ENCODE measurements at places on chromosomes 6 and 20. TPM values are rescaled to one million over a fixed set of nuclear protein-coding genes. Genes with fewer than 3 reads are reported as not detected.

Gene CLDN20
- total RNA-seq, result not detected

Gene PPP1R3G
- 0.49 TPM for total RNA-seq

Gene CYP24A1
- not detected for total RNA-seq

Gene WFDC9
- total RNA-seq, result not detected

Gene KIFC1
- total RNA-seq, result not detected

Gene OR12D2
- not detected for total RNA-seq

Gene CGAS
- total RNA-seq, result 0.85 TPM

Gene TOX2
- 0.20 TPM for total RNA-seq

Gene SPATA25
- 1.8 TPM for total RNA-seq

Gene MATN4
- not detected for total RNA-seq

Gene TPMT
- 8.8 TPM for total RNA-seq

Gene FAM83C
- not detected for total RNA-seq

Gene TNNC2
- 3,044 TPM for total RNA-seq
